ENCODE measurements at places on chromosomes 12 and 14.

GRCh38 chr12:48947727-48948126, 9.6 kb downstream of the ARF3 start:
- H3K27me3 ChIP-seq = no peaks in the 10 kb centered on the region
- no peak overlapping the region for H3K4me3 ChIP-seq
- H3K27ac ChIP-seq = no peak overlapping the region
- no peak for DNase-seq
- H3K36me3 ChIP-seq = peaks cover 23% of the 10 kb centered on the region
- peaks cover 25% of the 10 kb centered on the region for H3K4me1 ChIP-seq

DNA sequence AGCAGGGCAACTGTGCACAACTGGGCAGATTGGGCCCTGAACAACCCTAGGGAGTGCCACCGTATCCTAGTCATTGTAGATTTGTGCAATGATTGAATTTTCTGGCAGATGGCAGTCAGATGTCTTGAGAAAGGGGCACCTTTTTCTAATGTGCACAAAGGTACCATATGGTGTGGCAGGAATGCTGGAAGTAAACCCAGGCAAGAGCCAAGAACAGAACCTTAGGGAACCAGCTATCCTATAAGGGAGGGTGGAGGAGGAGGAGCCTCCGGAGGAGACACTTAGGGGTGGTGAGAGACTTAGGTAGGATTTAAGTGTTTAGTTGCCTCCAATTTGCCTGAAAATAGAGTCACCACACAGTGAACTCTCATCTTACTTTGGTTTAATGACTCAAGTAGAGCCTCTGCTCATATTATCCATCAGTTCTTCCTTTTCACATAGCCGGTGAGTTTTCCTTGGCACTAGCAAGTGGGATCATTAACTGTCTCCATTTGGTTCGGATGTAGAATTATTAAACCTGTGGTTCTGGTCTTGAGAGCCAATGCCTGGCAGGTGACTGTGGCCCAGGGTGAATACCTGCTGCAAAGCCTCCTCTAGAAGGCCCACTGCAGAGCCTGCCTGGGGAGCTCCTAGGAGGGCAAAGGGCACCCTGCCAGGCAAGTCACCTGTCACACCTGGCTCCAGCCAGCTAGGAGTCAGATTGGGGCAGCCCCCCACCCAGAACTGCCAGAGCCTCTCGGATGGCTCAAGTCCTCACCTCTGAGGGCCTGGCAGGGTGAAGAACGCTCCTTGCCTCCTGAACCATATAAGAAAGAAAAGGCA, 184.4 kb upstream of the HIF1A start:
- DNase-seq = no peak
- H3K4me3 ChIP-seq = peak overlapping the region; percentile 50
- no peaks in the 10 kb centered on the region for H3K27me3 ChIP-seq
- H3K27ac ChIP-seq = peak overlapping the region; percentile 90
- peaks cover 63% of the 10 kb centered on the region for H3K36me3 ChIP-seq

DNA sequence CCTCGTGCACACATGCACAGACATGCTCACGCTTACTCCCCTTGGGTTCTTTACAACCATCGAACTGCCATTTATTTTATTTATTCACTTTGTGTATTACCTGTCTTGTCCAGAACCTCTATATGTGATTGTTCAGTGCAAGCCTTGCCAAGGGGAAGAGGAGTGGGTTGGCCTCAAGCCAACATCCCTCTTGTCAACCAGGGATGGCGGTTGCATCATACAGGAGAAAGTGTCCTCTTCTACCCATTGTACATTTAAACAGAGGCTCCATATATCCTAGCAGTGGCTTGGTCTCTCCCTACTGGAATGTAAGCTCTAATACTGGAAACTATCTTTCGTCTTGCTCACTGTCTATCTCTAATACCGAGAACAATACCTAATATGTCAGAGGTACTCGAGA, 108.4 kb downstream of the C12orf42 start:
- H3K36me3 ChIP-seq = no peaks in the 10 kb centered on the region
- no peak for DNase-seq
- no peaks in the 10 kb centered on the region for H3K4me1 ChIP-seq
- H3K27me3 ChIP-seq = no peaks in the 10 kb centered on the region

DNA sequence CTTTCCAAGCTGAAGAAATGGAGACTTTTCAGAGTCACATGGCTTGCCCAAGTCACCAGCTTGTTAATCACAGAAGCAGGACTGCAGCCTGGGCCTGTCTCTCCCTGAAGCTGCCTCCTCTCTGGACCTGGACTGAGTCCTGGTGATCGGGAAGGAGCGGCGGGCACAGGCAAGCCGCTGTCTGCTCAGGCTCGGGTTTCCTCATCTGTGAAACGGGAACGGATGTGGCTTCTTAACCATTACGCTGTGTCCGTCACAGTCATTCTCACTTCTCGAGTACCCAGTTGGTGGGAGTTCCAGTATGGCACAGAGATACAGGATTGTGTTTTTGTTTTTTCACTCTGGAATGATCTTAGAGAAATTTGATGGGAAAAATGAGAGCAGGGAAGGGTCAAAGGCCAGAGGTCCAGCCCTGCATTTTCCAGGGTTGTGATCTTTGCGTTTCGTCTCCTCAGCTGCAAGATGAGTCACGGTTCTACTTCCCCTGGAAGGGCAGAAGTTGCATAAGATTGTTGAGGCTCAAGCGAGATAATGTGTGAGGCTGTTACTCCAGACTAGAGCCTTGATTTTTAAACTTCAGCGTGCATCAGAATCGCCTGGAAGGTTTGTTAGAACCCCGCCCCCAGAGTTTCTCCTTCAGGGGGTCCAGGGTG, 7.6 kb upstream of the LRTM2 start:
- DNase-seq = no peak
- no peak overlapping the region for H3K4me3 ChIP-seq
- H3K27ac ChIP-seq = no peak overlapping the region
- no peaks in the 10 kb centered on the region for H3K36me3 ChIP-seq
- H3K4me1 ChIP-seq = no peaks in the 10 kb centered on the region

DNA sequence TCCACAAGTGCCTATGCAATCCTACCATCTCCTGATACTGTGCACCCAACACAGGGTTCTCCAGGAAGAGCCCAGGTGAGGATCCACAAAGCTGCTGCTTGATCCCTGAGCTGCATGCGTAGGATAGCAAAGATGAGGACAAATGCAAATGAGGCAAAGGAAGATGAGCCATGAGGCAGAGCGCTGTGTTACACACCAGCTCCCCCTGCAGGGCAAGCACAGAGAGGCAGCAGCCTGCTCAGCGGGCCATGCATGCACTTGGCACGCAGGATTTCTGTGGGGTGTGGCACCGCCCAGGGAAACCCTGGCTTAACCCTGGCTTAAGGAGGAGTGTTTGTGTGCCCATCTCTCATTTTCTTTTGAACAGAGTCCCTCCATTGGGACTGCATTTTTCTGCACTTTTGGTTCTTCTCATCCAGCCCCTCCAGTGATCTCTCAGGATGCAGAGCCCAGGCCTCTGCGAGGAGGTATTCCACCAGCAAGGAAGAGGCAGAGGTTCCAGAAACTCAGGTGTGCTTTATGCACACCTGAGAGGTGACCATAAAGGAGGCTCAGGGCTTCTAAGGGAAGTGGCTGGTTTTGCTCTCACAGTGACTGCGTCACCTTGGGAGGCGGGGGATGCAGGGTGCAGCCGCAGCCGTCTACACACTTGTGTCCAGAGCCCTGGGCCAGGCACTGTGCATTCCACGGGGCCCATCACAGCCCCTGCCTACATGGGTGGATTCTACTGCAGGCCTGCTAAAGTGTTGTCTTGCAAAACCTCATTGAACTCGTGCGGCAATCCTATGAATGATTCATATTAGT, 973.3 kb upstream of the TMEM132C start:
- no peak for DNase-seq
- H3K36me3 ChIP-seq = no peaks in the 10 kb centered on the region
- no peaks in the 10 kb centered on the region for H3K4me1 ChIP-seq
- H3K4me3 ChIP-seq = no peak overlapping the region
- H3K27ac ChIP-seq = no peak overlapping the region
- no peaks in the 10 kb centered on the region for H3K27me3 ChIP-seq

DNA sequence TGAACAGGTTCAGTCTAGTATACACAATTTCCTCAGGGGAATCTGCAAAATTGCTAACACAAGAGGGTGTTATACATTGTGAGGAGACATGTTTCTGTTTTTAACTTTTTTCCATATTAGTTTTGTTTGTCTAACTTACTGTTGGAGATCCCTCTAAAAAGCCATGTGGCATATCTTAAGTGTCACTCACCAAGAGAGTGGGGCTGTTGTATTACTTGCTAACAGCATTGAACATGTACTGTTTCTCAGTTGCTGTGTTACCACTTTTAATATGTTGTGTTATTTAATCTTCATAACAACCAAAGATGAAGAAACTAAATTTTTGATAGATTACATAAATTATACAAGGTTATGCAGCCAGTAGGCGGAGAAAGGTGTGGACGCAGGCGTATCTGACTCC, 154.3 kb upstream of the NPAS3 start:
- no peaks in the 10 kb centered on the region for H3K4me1 ChIP-seq
- no peaks in the 10 kb centered on the region for H3K27me3 ChIP-seq
- no peak for DNase-seq
- H3K4me3 ChIP-seq = no peak overlapping the region

DNA sequence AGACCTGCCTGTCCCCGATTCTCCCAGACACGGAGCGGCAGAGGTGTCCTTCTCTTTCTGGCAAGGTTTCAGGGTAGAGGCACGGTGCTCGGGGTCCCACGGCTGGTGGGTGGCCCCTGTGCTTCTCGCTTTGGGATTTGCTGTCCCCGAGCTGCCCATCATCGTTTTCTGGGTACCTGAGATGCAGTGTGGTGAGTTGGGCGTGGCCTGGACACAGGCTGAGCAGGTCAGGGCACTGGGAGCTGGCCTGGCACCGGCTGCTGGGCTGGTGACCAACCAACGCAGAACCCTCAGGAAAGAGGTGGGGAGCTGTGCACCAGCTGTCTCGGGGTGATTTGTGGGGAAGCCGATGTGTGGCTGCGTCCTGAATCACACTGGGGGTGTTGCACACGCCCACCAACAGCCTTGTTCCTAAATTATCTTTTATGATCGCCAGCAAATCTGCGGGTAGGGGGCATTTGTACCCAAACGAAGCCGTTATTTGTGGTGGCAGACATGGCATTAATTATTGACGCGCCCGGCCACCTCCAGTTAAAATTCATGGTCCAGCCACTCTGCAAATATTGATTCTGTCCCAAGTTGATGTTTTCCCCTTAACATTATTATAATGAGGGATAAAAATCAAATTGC, 61.0 kb downstream of the KIF26A start:
- H3K27me3 ChIP-seq = no peaks in the 10 kb centered on the region
- H3K4me1 ChIP-seq = no peaks in the 10 kb centered on the region
- no peak overlapping the region for H3K4me3 ChIP-seq
- H3K36me3 ChIP-seq = no peaks in the 10 kb centered on the region
- H3K27ac ChIP-seq = no peak overlapping the region
- no peak for DNase-seq

- peak overlapping the region; percentile 90 for H3K4me3 ChIP-seq
- H3K27ac ChIP-seq = peak overlapping the region; percentile 98
- peaks cover 25% of the 10 kb centered on the region for H3K36me3 ChIP-seq
- no peak for DNase-seq
- peaks cover 58% of the 10 kb centered on the region for H3K4me1 ChIP-seq
- H3K27me3 ChIP-seq = no peaks in the 10 kb centered on the region
These were observed 865 bp upstream of the ZFP36L1 start for GRCh38 chr14:68793734-68794129.

DNA sequence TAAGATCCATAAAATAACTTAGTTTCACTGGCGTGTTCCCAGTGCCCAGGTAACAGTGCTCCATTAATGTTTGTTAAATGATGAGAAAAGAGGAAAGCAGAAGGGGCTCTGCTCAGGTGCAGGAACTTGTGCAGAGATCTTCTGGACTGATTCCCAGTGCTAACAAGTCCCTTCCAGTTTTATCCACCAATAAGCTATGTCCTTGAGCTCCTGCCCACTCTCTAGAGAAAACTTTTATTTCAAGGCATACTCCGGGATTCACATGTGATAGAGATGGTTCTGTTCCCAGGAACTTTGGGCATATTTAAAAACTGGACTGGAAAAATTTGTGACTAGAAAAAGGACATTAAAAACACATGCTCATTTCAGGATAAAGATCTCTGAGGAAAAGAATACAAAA, 1.9 kb downstream of the GYS2 start:
- H3K36me3 ChIP-seq = no peaks in the 10 kb centered on the region
- H3K4me1 ChIP-seq = no peaks in the 10 kb centered on the region
- DNase-seq = no peak
- H3K27me3 ChIP-seq = no peaks in the 10 kb centered on the region
- no peak overlapping the region for H3K4me3 ChIP-seq
- H3K27ac ChIP-seq = no peak overlapping the region

GRCh38 chr12:65094722-65095121, 26.4 kb downstream of the WIF1 start:
- H3K4me1 ChIP-seq = no peaks in the 10 kb centered on the region
- DNase-seq = no peak
- H3K36me3 ChIP-seq = no peaks in the 10 kb centered on the region
- no peak overlapping the region for H3K27ac ChIP-seq
- H3K4me3 ChIP-seq = no peak overlapping the region
- H3K27me3 ChIP-seq = peaks cover 33% of the 10 kb centered on the region

GRCh38 chr12:79019672-79020071, 155.1 kb downstream of the SYT1 start:
- H3K4me3 ChIP-seq = no peak overlapping the region
- H3K36me3 ChIP-seq = no peaks in the 10 kb centered on the region
- H3K27ac ChIP-seq = no peak overlapping the region
- no peaks in the 10 kb centered on the region for H3K4me1 ChIP-seq

DNA sequence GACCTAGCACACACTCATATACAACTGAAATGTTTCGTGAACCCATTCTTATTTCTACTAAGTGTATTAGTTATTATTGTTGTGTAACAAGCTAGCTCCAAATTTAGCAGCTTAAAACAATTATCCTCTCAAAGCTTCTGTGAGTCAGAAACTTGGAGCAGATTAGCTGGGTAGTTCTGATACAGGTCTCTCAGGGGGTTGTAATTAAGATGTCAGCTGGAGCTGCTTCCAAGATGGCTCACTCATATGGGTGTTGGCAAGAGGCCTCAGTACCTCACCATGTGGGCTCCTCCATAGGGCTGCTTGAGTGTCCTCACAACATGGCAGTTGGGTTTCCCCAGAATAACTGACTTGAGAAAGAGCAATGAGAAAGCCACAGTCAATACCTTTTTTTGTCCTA, 9.8 kb downstream of the GPR135 start:
- H3K4me1 ChIP-seq = no peaks in the 10 kb centered on the region
- H3K27me3 ChIP-seq = peaks cover 7% of the 10 kb centered on the region
- no peak overlapping the region for H3K27ac ChIP-seq
- no peak for DNase-seq
- peaks cover 17% of the 10 kb centered on the region for H3K36me3 ChIP-seq

DNA sequence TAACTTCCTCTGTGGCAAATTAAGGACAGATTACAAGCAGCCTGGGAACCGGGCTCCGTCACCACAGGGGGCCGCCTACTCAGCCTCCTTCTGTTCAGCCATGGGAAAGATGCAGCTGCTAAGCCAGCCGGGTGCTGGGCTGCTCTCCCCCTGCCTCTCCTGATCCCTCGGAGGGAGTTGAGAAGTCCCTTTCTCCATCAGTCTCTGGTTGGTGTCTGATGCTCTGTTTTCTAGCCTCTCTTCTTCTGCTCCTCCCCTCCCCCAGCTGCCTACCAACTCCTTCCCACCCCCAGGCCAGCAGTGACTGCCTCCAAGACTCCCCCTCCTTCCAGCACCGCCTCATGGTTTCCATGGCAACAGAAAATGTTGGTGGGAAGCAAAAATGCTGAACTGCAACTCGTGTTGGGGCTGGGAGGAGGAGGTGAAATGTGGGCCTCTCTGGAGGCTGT, 486.7 kb downstream of the APAF1 start:
- DNase-seq = no peak
- H3K4me1 ChIP-seq = no peaks in the 10 kb centered on the region
- no peaks in the 10 kb centered on the region for H3K27me3 ChIP-seq
- H3K4me3 ChIP-seq = no peak overlapping the region

GRCh38 chr14:30657606-30658163, 35.6 kb downstream of the SCFD1 start:
- H3K27me3 ChIP-seq = no peaks in the 10 kb centered on the region
- peaks cover 5% of the 10 kb centered on the region for H3K4me1 ChIP-seq
- peaks cover 26% of the 10 kb centered on the region for H3K36me3 ChIP-seq

Data from naive thymus-derived CD8-positive, alpha-beta T cell (primary cell).